PC-3 (cell line): ENCODE measurements at places on chromosomes 12 and 14.

DNA sequence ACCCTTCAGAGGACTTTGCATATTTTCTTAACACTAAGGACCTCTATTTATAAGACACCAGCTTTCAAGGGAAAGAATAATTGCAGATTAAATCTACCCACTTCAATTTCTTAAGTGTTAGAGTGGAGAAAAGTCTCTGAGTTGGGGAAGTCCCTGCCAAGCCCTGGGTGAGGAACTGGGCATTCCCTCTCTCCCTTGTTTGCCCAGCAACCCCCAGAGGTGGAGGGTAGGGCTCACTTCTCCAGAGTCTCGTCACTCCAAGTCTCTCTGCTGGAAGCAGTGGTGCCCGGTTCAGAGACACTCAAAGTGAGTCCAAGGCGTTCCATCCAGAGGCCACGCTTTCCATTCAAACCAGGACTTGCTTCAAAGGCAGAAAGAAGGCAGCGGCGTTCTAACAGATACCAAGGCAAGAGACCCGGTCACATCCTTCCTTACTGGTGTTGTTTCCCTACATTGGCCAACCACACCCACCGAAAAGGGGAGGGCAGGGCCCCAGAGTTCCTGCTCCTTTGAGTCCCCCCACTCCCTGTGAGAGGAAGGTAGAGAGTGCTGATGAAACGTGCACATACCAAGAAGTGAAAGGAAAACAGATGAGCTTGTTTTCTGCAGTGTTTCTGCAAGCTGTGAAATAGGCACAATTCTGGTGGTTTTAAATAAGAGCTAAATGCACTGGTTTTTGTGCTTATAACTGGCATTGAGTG lies 6.1 kb upstream of the BDKRB2 start:
- no peak for DNase-seq

- peak; percentile 95 for DNase-seq
These were observed 2.5 kb downstream of the NUAK1 start for GRCh38 chr12:106136263-106136662.

- no peak for DNase-seq
These were observed 21.0 kb upstream of the ACSM4 start for GRCh38 chr12:7282844-7283243.

DNA sequence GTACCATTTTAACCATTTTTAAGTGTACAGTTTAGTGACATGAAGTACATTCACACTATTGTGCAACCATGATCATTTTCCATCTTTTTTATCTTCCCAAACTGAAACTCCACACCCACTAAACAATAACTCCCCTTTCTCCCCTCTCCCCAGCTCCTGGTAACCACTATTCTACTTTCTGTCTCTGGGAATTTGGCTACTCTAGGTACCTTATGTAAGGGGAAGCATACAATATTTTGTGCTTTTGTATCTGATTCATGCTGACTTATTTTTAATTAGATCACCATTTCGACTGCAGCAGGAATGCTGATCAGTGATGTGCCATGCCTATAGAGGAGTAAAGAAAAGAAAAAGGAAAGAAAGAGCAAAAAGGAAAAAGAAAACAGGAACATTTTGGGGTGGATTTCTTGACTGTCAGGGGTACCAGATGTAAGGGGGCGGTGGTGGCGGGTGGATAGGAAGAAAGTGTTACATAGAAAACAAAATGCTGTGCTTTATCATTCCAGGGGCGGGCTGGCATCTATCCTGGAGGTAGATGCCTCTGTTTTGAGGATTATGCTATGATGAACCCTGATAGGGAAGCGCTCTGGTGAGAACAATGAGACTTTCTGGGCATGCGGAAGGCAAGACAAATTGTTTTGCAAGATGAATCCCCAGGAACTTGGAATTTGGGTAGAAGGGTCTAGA lies 45.2 kb upstream of the CTDSP2 start:
- DNase-seq = no peak

- no peak for DNase-seq
These were observed 96.3 kb downstream of the C12orf75 start for GRCh38 chr12:105426766-105427165.

GRCh38 chr12:111758120-111758561 lies 8.6 kb upstream of the ALDH2 start:
- no peak for DNase-seq

- no peak for DNase-seq
These were observed 135.6 kb downstream of the ESR2 start for GRCh38 chr14:64158608-64159007.

- no peak for DNase-seq
These were observed 1.9 kb downstream of the PRKD1 start for GRCh38 chr14:29925736-29926135.

- peak; percentile 73 for DNase-seq
These were observed 227.7 kb upstream of the NPAS3 start for GRCh38 chr14:32710731-32711680.

DNA sequence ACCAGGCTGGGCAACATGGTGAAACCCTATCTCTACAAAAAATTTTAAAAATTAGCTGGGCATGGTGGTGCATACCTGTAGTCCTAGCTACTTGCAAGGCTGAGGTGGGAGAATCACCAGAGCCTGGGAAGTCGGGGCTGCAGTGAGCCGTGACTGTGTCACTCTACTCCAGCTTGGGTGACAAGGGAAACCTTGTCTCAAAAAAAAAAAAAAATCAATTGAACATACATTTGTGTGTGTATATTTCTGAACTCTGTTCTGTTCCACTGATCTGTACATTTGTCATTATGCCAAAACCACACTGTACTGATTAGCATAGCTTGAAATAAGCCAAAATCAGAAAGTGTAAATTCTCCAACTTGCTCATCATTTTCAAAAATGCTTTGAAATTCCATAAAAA lies 254.6 kb downstream of the SOX5 start:
- no peak for DNase-seq

DNA sequence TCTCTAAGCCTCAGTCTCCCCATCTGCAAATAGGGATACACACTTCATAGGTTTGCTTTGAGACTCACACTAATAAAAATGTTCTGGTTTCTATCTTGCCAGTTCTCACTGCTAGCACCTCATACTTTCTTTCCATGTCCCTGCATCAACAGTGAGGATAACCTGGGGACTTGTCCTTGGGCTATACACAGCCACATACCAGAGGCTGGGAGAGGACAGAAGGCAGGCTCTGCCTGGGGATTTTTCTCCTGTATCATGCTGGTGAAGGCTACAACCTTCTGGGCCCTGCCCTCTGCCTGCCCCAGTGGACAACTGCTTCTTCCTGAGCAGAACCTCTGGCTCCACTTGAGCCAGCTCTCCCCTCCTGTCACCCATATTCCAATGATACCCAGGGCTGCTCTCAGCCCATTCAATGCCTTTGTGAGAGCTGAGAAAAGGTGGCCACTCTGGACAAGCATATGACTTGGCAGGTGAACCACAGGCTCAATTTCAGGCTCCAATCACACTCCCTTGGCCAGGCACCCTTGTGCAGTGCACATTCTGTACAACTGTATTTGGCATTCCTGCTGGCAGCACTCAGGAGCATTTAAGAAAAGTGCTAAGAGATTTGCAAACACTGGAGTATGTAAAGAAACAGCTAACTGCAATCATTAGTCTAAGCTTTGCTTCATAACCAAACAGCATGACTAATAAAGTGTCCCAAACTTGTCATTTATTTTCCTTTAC lies 135.8 kb upstream of the VRK1 start:
- no peak for DNase-seq

- DNase-seq = no peak
These were observed 6.7 kb upstream of the FITM1 start for GRCh38 chr14:24123424-24124417.

- no peak for DNase-seq
These were observed 34.7 kb upstream of the AP4S1 start for GRCh38 chr14:30990770-30991169.

DNA sequence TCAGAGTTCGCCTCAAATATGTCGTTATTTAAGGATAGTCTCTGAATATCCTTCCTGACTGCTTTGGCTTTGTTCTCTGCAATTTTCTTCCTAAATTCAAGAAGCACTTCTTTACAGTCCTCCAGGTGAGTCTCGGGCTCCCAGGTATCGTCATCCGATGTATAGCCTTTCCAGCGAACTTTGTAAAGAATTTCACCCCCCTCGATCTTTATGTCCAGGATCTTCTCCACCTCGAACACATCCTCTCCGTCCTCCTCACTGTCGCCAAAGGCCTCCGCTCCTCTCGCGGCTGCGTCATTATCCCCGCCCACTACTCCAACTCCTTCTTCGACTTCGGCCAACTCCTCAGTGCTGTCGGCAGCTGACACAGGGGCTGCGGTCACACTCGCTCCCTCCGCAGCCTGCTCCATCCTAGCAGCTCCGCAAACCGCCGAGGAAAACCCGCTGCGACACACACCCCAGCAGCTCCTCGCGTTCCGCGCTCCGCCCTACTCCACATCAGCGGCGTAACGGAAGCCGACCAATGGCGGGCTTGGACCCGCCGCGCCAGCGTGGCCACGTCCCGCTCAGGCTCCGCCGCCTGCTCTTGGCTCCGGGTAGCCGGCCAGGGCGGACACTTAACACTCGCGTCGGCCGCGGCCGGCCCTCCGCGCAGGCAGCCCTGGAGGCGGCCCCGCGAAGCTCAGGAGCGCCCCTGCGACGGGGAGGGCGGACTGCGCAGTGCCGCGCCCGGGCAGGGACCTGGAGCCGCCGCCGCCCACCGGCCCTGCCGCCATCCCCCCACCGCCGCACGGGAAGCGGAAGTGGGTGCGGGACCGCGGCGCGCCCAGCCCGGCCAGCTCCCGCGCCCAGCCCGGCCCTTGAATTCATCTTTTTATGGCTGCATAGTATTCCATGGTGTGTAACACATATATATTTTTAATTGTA lies 4.1 kb downstream of the CD163L1 start:
- DNase-seq = no peak

DNA sequence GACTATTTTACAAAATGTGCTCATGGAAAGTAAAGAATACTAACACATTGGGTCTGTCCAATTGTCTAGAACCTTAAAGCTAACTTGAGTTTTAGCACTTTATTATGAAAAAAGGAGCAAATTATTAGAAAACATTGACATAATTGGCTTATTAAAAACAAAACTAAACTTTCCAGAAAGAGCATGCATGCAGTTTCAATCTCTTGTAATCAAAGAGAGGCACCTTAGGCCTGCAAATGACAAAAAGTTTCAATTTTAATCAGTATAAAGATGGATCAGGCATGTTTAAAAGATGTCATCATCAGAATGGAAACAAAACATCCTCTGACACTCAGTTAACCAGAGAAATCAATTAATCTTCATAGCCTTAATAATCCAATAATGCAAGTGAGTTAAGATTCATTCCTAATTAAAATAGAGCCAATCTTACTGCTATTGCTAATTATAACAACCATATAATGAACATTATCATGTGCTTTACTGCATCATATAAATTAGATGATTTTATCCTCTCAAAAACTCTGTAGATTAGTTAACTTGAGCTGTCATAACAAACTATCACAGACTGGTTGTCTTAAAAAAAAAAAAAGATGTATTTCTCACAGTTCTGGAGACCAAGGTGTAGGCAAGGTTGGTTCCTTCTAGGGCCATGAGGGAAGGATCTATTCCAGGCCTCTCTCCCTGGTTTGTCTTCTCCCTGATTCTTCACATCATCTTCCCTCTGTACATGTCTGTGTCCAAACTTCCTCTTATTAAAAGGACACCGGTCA lies 131.4 kb downstream of the RPAP3 start:
- no peak for DNase-seq

- DNase-seq = no peak
These were observed 476.4 kb downstream of the SOX5 start for GRCh38 chr12:23473071-23473470.

- no peak for DNase-seq
These were observed 91.8 kb upstream of the BCL11B start for GRCh38 chr14:99363616-99364290.

GRCh38 chr12:93173178-93173957 lies 204.4 kb upstream of the NUDT4 start:
- DNase-seq = no peak

DNA sequence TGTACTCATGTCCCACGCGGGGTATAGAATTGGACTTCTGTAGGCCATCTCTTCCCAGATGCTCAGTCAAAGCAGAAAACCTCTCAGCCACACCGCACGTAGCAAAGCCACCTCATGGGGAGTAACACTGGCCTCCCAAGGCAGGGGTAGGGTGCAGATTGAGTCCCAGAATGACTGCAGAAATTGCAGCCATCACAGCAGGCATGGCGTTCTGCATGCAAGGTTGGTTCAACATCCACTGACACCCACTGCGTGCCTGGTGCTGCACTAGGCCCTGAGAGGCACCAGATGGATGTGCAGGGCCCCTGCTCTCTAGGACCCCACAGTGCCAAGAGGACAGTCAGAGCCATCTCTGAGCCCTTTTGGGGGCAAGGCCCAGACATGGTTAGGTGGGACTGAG lies 39.9 kb downstream of the RAB35 start:
- no peak for DNase-seq

- DNase-seq = no peak
These were observed 18.2 kb upstream of the CEBPE start for GRCh38 chr14:23137192-23137812.

GRCh38 chr14:102662636-102663430 lies 70.4 kb downstream of the RCOR1 start:
- DNase-seq = no peak

DNA sequence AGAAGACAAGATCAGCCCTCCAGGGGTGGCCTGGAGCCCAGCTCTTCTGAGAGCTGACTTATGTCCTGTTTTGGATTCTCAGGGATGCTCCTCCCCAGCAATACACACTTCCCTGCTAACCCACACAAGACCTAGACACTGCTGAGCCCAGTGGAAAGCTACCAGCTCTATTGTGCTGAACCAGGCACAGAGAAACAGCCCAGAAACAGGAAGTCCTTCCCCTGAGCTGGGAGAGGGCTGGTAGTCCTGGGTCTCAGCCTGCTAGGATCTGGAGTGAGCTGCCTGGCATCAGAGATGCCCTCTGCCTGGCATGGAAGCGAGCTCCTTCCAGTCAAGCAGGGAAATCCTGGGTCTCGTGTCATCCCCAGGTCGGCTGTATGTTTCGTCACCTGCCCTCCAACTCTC lies 1.2 kb upstream of the LAG3 start:
- DNase-seq = no peak

- no peak for DNase-seq
These were observed 32.1 kb upstream of the STON2 start for GRCh38 chr14:81432219-81432661.

DNA sequence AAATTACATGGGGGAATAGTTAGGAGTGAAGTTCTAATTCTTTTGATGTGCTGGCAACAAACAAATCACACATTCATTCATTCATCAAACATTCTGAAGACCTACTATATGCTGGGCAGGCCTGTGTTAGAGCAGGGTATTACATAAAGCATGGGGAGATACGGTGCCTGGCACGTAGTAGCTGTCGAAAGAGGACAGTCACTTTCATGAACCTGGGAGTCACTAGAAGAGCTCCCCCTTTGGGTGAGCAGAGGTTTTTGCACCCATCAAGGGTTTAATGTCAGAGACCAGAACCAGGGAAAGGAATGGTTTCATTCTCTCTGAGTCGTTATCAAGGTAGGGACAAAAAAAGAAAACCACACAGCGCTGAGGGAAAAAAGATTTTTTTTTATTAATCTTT lies 10.0 kb downstream of the LHX5 start:
- peak; percentile 57 for DNase-seq

- DNase-seq = no peak
These were observed 32.6 kb upstream of the DAAM1 start for GRCh38 chr14:59155886-59156285.

GRCh38 chr14:104786091-104786586 lies 9.4 kb downstream of the AKT1 start:
- DNase-seq = no peak
